T-helper 2 cell treated with Interferon-gamma antibody and Interleukin-4, amounts not matched to agents 5 μg/mL and 100 μg/mL, for 36 hours (primary cell): ENCODE measurements at places on chromosomes 11 and 22.

- H3K4me3 ChIP-seq = no peak overlapping the region
- H3K4me1 ChIP-seq = no peaks in the 10 kb centered on the region
- H3K27me3 ChIP-seq = no peaks in the 10 kb centered on the region
- DNase-seq = no peak
- no peaks in the 10 kb centered on the region for H3K36me3 ChIP-seq
Observed at GRCh38 chr11:97557399-97557798, 1167.6 kb downstream of the JRKL start.

GRCh38 chr22:37378642-37379058, 48.6 kb downstream of the ELFN2 start:
- no peak overlapping the region for H3K4me3 ChIP-seq
- no peaks in the 10 kb centered on the region for H3K36me3 ChIP-seq
- peaks cover 6% of the 10 kb centered on the region for H3K27me3 ChIP-seq
- no peaks in the 10 kb centered on the region for H3K4me1 ChIP-seq

DNA sequence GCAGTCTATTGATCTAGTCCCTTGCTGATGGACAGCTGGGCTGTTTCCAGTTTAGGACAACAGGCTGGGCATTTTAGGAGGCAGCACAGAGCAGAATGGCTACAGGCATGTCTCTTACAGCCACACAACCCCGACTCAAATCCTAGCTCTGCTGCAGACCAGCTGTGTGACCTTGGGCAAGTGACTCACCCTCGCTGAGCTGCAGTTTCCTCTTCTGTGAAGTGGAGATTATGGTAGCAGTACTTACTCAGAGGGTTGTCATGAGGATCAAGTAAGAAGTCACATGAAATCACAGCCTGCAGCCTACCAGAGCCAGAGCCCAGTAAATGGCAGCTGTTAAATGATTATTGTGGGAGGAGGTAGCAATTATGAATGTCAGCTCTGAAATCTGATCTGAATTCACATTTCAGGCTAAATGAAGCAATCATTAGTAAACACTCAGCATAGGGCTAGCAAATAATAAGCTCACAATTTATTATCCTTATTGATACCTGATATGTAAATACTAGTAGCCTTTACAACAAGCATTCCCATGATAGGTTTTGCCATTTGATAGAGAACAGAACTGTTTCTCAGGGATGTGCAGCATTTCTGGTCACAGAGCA, 58.9 kb downstream of the MYEOV start:
- peaks cover 2% of the 10 kb centered on the region for H3K4me1 ChIP-seq
- peaks cover 3% of the 10 kb centered on the region for H3K27me3 ChIP-seq
- H3K27ac ChIP-seq = no peak overlapping the region
- no peak overlapping the region for H3K4me3 ChIP-seq
- peak; percentile 29 for DNase-seq

GRCh38 chr11:71927820-71928736, at the start of gene XNDC1N:
Gene XNDC1N (minus strand): TSS chr11:71928594. CDS start chr11:71923353, 5,241 bp downstream.
- H3K27ac ChIP-seq = peak within 1 kb of the TSS; percentile 98
- H3K36me3 ChIP-seq = peaks cover 8% of the 10 kb centered on the region
- DNase-seq = peak; percentile 71
- peak within 1 kb of the TSS; percentile 95 for H3K4me3 ChIP-seq

DNA sequence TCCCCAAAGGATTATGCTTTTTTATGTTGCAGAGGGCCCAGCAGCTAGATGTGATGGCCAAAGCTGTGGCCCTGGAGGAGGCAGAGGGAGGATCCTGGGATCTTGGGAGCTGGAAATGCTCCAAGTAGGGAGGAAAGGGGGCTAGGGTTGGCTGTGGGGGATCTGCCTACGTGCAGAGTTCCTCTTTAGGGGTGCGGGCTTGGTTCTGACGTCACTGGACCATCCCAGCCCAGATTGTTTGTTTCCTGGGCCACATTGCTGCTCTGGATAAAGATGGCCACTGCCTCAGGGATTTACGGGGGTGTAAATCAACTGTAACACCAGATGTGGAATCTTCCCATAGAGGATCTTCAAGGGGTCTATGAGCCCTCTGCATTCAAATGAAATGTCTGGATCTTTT, 110.3 kb upstream of the SYT13 start:
- no peak overlapping the region for H3K4me3 ChIP-seq
- H3K27ac ChIP-seq = no peak overlapping the region

- DNase-seq = no peak
- peak within 1 kb of the TSS; percentile 77 for H3K27ac ChIP-seq
- H3K4me1 ChIP-seq = peaks cover 44% of the 10 kb centered on the region
- H3K27me3 ChIP-seq = peaks cover 9% of the 10 kb centered on the region
- peaks cover 12% of the 10 kb centered on the region for H3K36me3 ChIP-seq
Observed at GRCh38 chr11:118263695-118264568, at the start of gene MPZL2. Gene MPZL2 (minus strand): TSS chr11:118264297. CDS start chr11:118264153, 144 bp downstream.

GRCh38 chr11:134737563-134738510, 325.8 kb upstream of the B3GAT1 start:
- H3K27ac ChIP-seq = no peak overlapping the region
- H3K4me1 ChIP-seq = peaks cover 1% of the 10 kb centered on the region
- H3K4me3 ChIP-seq = no peak overlapping the region
- DNase-seq = no peak
- H3K36me3 ChIP-seq = no peaks in the 10 kb centered on the region

DNA sequence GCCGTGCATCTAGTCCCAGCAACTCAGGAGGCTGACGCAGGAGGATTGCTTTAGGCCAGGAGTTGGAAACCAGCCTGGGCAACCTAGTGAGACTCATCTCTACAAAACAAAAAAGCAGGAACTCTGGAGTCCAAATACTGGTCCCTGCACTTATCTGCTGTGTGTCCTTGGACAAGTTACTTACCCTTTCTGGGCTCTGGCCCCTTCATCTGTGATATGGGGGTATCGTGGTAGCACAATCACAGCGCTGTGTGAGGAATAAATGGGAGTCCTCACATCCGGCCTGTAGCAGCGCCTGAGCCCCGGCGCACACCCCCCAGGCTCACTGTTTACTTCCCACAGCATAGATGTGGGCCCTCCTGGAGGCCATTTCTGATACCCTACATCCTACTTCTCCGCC, 44.2 kb upstream of the MYH9 start:
- no peaks in the 10 kb centered on the region for H3K27me3 ChIP-seq
- H3K4me1 ChIP-seq = peaks cover 23% of the 10 kb centered on the region
- H3K36me3 ChIP-seq = no peaks in the 10 kb centered on the region
- H3K27ac ChIP-seq = no peak overlapping the region
- H3K4me3 ChIP-seq = no peak overlapping the region
- no peak for DNase-seq

- no peak for DNase-seq
- H3K4me1 ChIP-seq = peaks cover 7% of the 10 kb centered on the region
- H3K27ac ChIP-seq = no peak overlapping the region
- H3K36me3 ChIP-seq = peaks cover 8% of the 10 kb centered on the region
Observed at GRCh38 chr11:63698976-63699733, 17.9 kb downstream of the RTN3 start.

- no peak overlapping the region for H3K4me3 ChIP-seq
- H3K4me1 ChIP-seq = no peaks in the 10 kb centered on the region
- H3K36me3 ChIP-seq = peaks cover 9% of the 10 kb centered on the region
- H3K27ac ChIP-seq = no peak overlapping the region
- no peaks in the 10 kb centered on the region for H3K27me3 ChIP-seq
Observed at GRCh38 chr22:41359376-41359775, 22.4 kb upstream of the TEF start.

DNA sequence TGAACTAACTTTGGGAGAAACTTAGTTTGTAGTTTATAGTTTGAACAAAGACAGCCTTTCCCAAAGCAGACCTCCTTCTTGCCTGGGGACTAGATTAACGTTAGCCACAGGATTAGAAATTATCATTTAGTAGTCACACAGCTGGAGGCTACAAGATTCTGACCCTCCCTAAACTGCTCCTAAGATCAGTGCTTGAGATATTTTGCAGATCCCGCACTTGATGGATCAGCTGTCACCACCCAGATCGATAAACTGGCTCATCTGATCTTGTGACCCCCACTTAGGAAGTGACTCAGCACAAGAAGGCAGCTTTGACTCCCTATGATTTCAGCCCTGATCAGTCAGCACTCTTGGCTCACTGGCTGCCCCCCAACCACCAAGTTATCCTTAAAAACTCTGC, 1.6 kb downstream of the SLC22A24 start:
- H3K27me3 ChIP-seq = peaks cover 9% of the 10 kb centered on the region
- H3K36me3 ChIP-seq = no peaks in the 10 kb centered on the region
- no peaks in the 10 kb centered on the region for H3K4me1 ChIP-seq
- H3K4me3 ChIP-seq = no peak overlapping the region
- DNase-seq = no peak
- H3K27ac ChIP-seq = no peak overlapping the region
